NCI-H1930 (cell line): ENCODE measurements at places on chromosomes 1 and 21.

GRCh38 chr1:93602101-93602500 is 79.5 kb downstream of the BCAR3 start:
- no peak for DNase-seq

DNA sequence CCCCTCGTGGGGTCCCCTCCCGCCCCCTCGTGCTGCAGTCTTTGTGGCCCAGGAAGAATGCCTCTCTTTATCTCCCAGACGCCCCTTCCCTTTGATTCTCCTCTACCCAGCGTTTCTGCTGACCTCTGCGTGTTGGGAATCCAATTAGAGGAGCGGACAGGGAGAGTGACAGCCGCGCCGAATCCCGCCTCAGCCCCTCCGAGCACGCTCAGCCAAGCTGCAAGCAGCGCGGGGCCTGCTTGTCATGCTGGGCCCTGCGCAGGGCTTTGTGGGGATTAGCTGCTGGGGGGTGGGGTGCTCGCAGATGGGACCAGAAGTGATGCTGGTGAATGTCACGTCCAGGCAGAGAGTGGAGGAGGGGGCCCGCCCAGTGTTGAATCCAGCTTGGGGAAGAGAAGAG is 91.1 kb downstream of the EPHB2 start:
- DNase-seq: no peak

DNA sequence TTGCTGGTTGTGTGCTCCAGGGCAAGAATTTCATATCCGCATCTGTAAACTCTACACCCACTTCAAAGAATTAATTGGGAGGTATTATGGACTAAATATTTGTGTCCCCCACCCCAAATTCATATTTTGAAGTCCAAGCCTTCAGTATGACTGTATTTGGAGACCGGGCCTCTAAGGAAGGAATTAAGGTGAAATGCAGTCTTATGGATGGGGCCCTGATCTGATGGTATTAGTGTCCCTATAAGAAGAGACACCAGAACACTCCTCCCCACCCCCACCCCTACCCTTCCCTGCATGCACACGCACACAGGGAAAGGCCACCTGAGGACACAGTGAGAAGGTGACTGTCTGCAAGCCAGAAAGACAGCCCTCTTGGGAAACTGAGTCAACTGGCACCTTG is 332.4 kb downstream of the RPS6KC1 start:
- no peak for DNase-seq

DNA sequence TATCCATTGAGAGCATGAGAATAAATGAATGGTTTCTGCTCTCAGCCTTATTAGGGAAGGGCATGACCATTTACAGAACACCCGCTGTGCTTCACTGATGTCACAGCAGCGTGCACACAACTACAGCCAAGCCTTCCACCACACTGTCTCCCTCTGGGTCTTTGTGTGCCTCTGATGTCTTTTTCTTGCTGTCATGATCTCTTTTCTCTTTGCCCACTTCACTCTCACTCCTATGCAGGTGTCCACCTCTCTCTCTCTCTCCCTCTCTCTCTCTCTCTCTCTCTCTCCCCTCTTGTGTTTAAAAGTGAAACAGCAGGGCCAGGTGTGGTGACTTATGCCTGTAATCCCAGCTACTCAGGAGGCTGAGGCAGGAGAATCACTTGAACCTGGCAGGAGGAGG is 232.5 kb upstream of the JUN start:
- no peak for DNase-seq

DNA sequence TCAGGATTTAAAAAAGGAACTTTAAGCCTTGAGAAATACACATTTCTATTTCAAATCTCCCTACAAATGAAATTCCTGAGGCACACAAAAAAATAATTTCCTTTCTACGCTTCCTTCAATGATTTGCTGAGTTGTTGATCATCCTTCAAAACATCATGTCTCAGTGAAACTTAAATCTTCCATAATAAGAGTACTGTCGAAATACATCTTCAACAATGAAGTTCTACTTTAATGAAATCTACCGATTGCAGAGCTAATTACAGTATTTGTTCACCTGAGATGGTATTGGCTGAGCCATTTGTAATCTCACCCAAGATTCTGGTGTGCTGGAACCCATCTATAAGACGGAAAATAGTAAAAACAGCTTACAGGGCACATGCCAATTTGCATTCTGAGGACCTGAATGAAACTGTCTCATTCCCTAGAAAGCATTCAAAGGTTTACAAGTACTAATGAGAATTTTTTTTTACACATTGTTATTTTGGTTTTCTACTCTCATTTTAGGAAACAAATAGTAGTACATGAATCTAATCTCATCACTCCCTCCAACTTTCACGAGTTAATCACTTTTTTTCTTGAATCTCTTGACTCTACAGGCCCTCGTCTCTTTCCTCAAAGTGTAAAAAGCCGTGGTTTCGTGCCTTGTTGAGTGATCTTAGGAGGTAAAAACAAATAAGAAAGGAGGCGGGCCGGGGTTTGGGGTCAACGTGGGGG is 1.1 kb downstream of the CHML start:
- no peak for DNase-seq

DNA sequence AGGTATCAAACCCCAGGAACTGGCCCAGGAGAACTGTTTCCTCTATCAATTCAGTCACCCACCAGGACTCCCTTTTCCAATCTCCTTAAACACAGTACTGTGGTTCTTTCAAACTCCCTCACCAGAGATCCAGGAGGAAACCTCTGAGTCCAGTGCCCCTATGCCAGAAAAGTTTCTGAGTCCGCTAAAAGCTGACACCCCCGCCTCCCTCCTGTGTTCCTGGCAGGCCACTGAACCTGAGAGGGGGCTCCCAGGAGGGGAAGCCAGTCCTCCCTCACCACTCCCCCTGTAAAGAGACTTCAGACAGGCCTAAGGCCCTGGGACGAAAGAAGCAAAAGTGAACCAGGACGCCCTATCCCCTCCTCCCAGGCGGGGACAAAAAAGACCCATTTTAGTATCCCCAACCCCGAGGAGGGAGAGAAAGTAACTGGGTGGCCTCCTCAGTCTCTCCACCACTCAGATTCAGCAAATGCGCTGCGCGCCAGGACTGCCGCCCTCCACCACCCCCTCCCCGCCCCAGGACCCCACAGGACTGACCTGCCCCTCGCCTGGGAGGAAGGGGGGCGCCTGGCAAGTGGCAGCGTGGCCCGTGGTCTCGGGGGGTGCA is 624 bp downstream of the SLC41A1 start:
- no peak for DNase-seq

DNA sequence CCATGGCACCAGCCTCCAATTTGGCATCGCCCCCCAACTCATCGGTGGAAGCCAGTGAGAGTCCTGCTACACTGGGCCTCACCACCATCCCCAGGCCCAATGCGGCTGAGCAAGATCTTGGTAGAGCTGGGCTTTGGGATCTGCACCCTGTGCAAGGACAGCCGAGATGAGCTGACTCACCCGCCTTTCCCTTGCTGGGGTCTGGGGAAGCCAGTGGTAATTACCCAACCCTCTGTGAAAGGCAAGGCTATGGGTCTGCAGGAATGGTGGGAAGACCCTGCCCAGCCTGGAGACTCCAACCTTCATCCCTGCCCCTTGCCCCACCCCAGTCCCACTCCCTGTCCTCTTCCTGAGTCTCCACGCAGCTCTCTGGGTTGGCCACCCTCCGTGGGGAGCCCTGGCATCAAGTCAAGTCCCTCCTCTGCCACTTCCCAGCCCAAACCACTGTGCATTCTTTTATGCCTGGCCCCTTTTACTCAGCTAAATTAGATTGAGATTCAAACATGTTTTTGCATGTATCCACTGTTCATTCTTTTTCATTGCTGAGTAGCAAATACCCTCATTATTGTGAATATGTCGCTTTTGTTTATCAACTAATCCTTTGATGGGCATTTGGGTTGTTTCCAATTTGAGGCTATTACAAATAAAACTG is 8.8 kb downstream of the SMCP start:
- no peak for DNase-seq

GRCh38 chr1:115433483-115433882 is 95.4 kb upstream of the NGF start:
- no peak for DNase-seq

- DNase-seq: no peak
Measured at GRCh38 chr1:15628003-15628402, 10.7 kb downstream of the DDI2 start.

DNA sequence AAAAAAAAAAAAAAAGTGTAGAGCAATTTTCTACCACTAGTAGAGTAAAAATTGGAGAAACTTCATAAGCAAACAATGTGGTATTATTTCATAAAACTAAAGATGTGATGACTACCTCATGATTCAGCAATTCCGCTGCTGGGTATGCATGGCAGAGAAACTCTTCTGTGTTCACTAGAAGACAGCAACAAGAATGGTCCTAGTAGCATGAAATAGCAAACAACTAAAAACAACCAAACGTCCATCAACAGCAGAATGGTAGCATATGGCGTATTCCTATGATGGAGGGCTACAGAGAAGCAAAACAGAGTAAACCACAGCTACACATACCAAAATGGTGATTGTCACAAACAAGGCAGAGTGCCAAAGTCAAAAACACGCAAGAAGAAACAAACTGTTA is 18.9 kb downstream of the HTR1D start:
- DNase-seq: no peak

DNA sequence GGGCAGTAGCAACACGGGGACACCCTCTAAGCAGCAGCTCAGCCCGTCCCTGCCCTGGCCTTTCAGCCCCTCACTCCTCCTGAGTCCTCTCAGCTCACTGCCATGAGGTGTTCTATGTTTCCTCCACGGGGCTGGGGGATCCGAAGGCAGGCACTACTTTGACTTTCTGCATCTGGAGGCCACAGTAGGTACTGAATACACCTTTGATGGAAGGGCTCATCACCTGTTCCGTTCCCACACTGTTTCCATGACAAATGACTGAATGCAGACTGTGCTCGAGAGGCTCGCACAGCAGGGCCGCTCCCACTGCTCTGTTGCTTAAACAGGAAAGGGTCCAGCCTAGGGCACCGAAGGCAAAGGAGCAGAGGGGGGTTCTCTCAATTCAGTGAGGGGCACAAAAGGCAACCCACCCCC is 77.6 kb upstream of the DNAH14 start:
- DNase-seq: no peak

DNA sequence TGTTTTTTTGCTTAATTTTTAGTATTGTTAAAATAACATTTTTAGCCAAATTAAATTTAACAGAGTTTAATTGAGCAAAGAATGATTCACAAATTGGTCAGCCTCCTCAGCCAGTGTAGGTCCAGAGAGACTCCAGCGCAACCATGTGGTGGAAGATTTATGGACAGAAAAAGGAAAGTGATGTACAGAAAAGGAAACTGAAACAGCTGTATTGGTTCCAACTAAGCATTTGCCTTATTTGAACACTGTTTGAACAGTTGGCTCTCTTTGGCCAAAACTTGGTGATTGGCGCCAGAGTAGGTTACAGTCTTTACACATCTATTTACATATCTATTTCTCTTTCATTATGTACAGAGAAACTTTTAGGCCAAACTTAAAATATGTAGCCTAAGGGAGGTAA is 19.4 kb downstream of the RPS6KC1 start:
- DNase-seq: no peak

DNA sequence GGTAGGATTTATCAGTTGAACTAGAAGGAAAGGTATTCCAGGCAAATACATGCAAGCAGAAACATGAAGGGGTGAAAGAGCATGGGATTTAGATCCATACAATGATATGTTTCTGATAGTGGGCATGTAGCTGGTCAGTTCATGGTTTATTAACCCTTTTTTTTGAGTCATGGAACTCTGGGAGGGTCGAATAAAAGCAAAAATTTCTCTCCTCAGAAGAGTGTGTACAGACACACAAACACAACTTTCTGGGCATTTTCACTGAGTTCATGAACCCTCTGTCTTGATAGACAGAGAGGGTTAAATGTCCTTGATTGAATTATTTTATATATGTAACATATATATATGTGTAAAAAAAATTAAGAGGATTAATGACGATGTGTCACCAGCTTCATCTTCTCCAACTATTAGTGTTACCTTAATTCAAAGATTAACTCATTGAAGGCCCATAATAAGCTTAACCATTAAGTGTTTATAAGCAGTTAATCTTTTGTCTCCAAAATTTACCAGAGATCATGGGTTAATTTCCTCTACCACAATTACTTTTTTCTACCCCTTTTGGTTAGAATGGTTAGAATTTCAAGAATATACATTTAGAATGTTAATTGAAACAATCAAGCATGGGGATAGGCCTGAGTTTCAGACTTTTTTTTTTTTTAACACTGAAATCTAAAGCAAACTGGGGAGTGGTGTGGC is 4.6 kb downstream of the JUN start:
- no peak for DNase-seq

GRCh38 chr1:91864017-91864700 is 21.8 kb downstream of the TGFBR3 start:
- DNase-seq: peak; percentile 41

- no peak for DNase-seq
Measured at GRCh38 chr21:32425628-32426027, 13.1 kb downstream of the EVA1C start.

GRCh38 chr1:59638231-59638711 is 176.5 kb upstream of the HOOK1 start:
- DNase-seq: no peak

- DNase-seq: no peak
Measured at GRCh38 chr1:109207467-109208103, 6.1 kb upstream of the SARS1 start.

DNA sequence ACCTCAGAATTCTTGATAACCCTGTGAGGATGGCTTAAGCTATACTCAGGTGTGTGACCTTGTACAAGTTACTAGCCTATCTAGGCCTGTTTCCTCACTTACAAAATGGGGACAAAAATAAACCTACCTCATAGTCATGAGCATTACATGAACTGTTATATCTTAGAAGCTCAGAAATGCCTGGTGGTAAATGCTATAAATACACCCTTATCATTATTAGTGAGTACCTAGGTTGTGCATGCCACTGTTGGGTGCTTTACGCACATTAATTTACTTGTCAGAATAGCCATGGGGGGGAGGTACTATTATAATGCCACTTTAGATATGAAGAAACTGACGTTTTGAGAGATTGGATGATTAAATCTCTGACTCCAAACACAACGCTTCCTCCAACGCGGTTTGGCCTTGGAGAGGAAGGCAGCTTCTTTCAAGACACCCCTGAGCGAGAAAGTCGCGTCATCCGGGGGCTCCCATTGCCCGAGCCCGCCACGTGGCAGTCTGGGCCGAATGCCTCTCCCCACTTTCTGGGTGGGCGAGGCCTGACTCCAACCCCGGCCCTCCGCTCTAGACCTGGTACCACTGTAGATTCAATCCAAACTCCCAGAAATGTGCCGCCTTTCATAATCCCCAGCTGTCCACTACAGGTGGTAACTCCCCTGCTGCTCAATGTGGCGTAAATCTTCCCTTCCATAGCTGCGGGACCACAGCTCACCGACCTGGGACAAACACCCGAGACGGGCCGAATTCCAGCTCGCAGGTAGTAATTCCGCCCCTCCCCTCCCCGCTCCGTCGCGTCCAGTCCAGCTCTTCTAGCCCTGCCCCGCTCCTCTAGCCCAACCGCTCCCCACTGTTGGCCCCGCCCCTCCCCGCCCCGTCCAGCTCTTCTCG is 771 bp upstream of the RAD54L start:
- no peak for DNase-seq

DNA sequence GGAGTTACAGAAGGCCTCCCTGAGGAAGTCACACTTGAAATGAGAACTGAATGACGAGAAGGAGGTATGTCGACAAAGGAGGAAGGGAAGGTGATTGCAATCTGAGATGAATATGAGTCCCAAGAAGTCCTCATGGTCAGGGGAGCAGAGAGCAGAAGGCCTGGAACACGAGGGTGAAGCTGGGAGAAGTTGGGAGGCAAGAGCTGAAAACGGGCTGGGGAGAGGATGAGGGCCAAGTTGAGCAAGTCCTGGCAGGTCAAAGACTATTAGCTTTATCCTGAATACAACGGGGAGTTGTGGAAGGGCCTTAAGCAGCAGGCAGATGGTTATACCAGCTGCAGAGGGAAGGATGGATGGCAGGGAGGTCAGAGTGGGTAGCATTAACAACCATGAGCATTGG is 89.5 kb downstream of the KCNJ15 start:
- DNase-seq: no peak

- no peak for DNase-seq
Measured at GRCh38 chr1:93735722-93736121, 54.1 kb upstream of the BCAR3 start.
